ENCODE measurements at places on chromosomes 11 and 22. TPM values are rescaled to one million over a fixed set of nuclear protein-coding genes. Genes with fewer than 3 reads are reported as not detected.

Gene RAG2
- not detected for total RNA-seq

DNA sequence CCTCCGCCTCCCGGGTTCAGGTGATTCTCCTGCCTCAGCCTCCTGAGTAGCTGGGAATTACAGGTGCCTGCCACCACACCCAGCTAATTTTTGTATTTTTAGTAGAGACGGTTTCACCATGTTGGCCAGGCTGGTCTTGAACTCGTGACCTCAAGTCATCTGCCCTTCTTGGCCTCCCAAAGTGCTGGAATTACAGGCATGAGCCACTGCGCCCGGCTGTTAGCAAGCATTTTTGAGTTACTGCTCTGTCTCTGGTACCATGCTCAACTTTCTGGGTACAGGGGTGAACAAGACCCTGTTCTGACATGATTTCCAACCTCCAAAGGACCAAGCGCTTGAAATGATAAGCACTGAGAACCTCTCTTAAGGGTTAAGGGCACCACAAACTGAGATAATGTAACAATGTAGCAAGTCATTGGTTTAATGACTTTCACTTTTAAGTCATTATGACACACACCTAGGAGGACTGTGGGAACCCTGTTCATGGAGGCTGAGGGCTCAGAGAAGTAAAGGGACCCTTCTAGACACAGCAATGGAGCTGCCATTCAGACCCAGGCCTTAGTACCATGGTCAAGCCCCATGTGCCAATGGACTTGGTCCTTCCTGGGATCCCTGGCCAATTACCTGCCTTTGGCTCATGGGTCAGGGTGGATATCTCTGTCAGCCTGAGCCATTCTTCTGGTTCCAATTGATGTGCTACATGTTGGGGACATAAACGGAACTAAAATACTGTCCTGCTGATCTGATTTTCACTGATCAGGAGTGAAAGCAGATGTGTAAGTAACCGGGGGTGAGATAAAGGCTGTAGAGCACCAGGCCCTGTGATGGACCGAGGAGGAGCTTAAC is 11.6 kb downstream of the SLC3A2 start:
- DNase-seq = no peak

GRCh38 chr22:46707305-46707704 is 30.7 kb downstream of the CERK start:
- DNase-seq = no peak

- DNase-seq = no peak
Measured at GRCh38 chr22:20060700-20061480, 19.2 kb upstream of the DGCR8 start.

DNA sequence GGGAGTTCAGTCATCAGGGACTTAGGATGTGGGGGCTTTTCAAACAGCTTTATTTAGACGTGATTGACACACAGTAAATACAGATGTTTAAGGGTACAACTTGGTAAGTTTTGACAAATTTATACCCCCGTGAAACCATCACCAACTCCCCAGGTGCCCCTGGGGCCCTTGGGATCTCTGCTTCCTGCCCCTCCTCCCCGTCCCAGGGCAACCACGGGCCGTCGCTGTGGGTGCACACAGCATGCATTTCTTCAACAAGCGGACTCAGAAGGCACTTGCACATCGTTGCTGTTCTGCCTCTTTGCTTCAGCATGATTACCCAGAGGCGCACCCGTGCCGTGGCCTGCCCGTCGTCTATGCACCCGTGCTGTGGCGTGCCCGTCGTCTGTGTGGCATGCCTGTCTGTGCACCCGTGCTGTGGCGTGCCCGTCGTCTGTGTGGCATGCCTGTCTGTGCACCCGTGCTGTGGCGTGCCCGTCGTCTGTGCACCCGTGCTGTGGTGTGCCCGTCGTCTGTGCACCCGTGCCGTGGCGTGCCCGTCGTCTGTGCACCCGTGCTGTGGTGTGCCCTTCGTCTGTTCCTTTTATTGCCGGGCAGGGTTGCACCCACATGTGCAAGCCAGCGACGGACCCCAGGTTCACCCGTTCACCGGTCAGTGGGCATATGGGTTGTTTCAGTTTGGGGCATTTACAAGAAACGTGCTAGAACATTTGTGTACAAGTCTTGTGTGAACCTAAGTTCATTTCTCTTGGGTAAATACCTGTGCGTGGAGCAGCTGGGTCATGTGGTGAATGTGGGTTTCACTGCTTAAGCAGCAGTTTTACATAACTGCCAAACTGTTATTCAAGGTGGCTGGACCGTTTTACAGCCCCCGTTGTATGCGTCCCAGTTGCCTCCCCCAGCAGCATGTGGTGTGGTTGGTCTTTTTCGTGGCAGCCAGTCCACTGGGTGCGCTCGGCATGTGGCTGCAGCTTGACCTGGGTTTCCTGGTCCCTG is 8.3 kb downstream of the CD81 start:
- DNase-seq = no peak

DNA sequence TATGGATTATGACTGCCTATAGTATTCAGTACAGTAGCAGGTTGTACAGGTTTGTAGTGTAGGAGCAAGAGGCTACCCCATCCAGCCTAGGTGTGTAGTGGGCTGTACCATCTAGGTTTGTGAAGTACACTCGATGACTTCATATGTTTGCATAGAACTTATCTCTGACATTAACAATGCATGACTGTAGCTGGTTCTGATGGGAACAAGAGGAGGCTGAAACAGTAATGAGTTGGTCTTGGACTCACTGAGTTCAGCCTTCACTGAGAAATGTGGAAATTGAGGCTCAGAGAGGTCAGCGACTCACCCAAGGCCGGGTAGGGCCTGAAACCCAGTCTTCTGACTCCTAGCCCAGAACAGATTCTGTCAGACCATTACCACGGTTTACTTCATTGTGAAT is 13.0 kb downstream of the MYO7A start:
- no peak for DNase-seq

Gene KRTAP5-11
- total RNA-seq = not detected

- no peak for DNase-seq
Measured at GRCh38 chr22:50577987-50578775, at the start of gene CPT1B. Gene CPT1B (minus strand): TSS chr22:50578427. CDS start chr22:50577915, 512 bp downstream.

GRCh38 chr11:20966489-20966888 is 297.1 kb downstream of the NELL1 start:
- no peak for DNase-seq

- no peak for DNase-seq
Measured at GRCh38 chr11:132035766-132036165, 665.4 kb downstream of the NTM start.

Gene PRR5L
- total RNA-seq = 3.4 TPM

Gene ELFN2
- total RNA-seq = not detected

Gene UBQLNL
- 0.42 TPM for total RNA-seq

GRCh38 chr11:115168686-115169085 is 335.5 kb downstream of the CADM1 start:
- DNase-seq = no peak

Gene CCDC87
- 0.46 TPM for total RNA-seq

DNA sequence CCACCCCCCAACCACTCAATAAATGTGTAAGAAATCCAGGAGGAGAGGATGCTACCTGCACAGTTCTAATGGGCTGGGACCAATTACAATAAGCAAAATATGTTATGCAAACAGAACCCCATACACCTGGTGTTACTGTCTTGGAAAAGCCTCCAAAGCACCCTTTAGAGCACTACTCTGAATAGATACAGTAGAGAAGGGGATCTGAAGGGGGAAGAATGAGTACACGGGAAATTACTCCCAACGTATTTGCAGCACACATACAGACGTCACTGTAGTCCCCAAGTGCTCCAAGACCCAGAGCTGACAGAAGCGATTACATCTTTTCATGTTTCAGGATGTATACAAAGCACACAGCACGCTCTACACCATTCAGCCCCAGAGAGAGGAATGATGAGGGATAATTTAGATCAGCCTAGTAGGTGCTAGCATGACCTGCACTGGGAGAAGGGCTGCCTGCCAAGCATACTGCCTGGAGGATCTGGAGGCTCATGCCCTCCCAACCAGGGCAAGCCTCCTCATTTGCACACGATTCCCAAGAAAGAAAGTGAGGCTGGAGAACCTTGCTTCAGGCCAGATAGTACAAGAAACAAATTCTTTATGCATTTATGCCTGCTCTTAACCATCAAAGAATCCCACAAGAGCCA is 63.8 kb downstream of the AMBRA1 start:
- no peak for DNase-seq

DNA sequence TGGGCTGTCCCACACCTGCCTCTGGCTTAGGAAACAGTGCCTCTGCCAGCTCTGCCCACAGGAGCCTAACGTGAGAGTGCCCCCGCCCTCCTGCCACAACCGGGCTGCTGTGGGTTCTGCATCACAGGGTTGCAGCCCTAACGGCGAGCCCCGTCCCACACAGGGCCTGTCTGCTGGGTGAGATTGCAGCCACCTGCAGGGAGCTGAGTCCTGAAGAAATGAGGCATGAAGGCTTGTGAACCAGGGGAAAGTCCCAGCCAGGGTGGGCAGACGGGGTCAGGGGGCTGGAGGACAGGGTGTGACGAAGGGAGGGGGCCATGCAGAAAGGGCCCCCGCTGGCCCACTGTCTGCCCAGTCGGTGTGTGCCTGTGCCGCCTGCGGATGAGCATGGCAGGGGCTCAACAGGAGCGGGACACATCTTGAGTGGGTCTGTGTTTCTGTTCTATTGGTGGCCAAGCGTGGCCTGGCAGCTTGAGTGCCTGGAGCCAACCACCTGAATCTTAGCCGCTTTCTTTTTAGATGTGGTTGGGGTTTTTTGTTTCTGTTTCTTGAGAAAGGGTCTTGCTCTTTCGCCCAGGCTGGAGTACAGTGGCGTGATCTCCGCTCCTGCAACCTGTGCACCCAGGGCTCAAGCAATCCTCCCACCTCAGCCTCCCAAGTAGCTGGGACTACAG is 38.9 kb downstream of the CTTN start:
- no peak for DNase-seq

GRCh38 chr11:108672113-108672512 is 7.2 kb downstream of the DDX10 start:
- DNase-seq = no peak

GRCh38 chr11:134020598-134020997 is 48.3 kb upstream of the JAM3 start:
- no peak for DNase-seq

- DNase-seq = no peak
Measured at GRCh38 chr11:22884217-22884616, 23.9 kb upstream of the CCDC179 start.

Gene C11orf87
- not detected for total RNA-seq

Gene TSGA10IP
- not detected for total RNA-seq

Gene BATF2
- 3.5 TPM for total RNA-seq

GRCh38 chr11:47434011-47434786 is 8.0 kb upstream of the PSMC3 start:
- DNase-seq = no peak

Gene ZNF70
- total RNA-seq = 3.1 TPM

Gene ZP1
- total RNA-seq = 0.26 TPM

Measured in esophagus muscularis mucosa (tissue), 4 donors.